Vagina (tissue), 2 donors: ENCODE measurements at places on chromosomes 3 and 15. TPM values are rescaled to one million over a fixed set of nuclear protein-coding genes. Genes with fewer than 3 reads are reported as not detected.

PLA1A gene
- total RNA-seq = 1.7 TPM

HIGD2B gene
- not detected for total RNA-seq

GRCh38 chr3:81995329-81995728 lies 233.9 kb upstream of the GBE1 start:
- DNase-seq = no peak

DNA sequence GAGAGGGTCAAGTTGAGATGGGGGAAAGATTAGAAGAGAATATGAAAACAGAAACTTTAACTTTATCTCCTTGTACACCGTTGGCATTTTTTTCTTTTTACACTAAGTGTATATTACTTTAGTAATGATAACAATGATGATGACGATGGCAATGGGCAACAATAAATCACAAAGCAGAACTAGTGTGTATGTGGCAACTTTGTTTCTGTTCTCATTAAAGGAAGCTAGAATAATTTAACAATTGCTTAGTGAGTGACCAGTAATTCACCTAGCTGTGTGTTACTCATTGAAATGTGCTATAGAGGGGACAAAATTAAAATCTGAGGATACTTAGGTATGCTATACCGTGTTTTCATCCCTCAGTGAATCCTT lies 318.5 kb upstream of the TBL1XR1 start:
- DNase-seq = no peak

- no peak for DNase-seq
Measured at GRCh38 chr3:47016934-47017435, 37.5 kb downstream of the NBEAL2 start.
